ENCODE measurements at places on chromosomes 2 and 18. TPM values are rescaled to one million over a fixed set of nuclear protein-coding genes. Genes with fewer than 3 reads are reported as not detected.

GRCh38 chr2:102060792-102061191 lies 69.0 kb downstream of the IL1R2 start:
- H3K27me3 ChIP-seq = no peaks in the 10 kb centered on the region
- no peak overlapping the region for H3K27ac ChIP-seq
- peaks cover 54% of the 10 kb centered on the region for H3K4me1 ChIP-seq
- DNase-seq = no peak
- no peak overlapping the region for H3K4me3 ChIP-seq

- peaks cover 5% of the 10 kb centered on the region for H3K4me1 ChIP-seq
- no peak overlapping the region for H3K4me3 ChIP-seq
- no peaks in the 10 kb centered on the region for H3K36me3 ChIP-seq
- H3K27ac ChIP-seq = no peak overlapping the region
These were observed 46.2 kb downstream of the PUM2 start for GRCh38 chr2:20304411-20304810.

- no peak for DNase-seq
- H3K27me3 ChIP-seq = no peaks in the 10 kb centered on the region
- no peak overlapping the region for H3K27ac ChIP-seq
- no peaks in the 10 kb centered on the region for H3K4me1 ChIP-seq
- H3K36me3 ChIP-seq = no peaks in the 10 kb centered on the region
These were observed 233.6 kb downstream of the SMAD2 start for GRCh38 chr18:47696870-47697269.

The TRAK2 gene
- total RNA-seq = 49.4 TPM

The DOK1 gene
- total RNA-seq = 21.3 TPM

Measured in transverse colon (tissue), 4 donors.